ENCODE measurements at places on chromosomes 7 and 10.
A peak's percentile ranks its signal among the peaks of the same experiment; 100 is the strongest.

DNA sequence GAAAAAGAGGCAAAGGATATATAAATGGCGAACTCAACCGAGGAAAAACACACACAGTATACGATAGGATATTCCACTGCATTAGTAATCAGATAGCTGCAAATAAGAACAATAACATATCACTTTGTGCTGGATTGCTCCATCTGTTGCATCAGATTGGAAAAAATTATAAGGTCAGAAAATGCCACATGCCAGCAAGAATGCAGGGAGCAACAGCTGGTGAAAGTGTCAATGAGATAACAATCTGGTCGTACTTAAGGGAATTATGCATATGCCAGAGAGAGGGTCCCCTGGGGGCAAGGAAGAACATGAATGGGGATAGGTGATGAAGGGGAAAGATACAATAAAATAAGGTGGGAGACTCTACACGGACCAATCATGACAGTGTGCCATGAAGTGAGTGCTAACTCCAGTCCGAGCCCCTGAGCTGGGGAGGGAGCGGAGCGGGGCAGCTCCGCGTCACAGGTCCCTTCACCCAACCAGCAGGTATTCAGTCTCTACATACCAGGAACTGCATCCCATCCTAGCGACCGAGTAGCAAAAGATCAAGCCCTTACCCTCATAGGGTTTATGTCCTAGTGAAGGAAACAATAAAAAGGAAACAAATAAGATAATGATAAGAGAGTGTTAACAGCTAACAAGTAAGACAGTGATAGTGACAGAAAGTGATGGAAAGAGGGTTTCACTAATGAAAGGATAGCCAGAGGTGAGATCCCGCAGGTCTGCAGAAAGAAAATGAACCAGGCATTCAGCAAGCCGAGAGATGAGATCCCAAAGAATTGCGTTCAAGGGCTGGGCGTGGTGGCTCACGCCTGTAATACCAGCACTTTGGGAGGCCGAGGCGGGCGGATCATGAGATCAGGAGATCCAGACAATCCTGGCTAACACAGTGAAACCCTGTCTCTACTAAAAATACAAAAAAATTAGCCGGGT, 9.4 kb downstream of the MPP7 start:
- DNase-seq, result no peak

- DNase-seq, result no peak
These were observed 7.1 kb downstream of the UCMA start for GRCh38 chr10:13227031-13227430.

DNA sequence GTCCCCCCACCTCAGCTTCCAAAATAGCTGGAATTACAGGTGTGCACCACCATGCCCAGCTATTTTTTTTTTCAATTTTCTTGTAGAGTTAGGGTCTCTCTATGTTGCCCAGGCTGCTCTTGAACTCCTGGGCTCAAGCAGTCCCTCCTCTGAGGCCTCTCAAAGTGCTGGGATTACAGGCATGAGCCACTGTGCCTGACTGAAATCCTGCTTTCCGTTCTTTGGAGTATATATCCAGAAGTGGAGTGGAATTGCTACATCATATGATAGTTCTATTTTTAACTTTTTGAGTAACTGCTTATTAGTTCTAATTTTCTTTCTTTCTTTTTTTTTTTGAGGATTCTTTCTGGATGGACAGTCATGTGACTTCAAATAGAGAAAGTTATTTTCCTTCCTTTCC, 62.9 kb upstream of the ZMIZ2 start:
- DNase-seq, result no peak

GRCh38 chr7:33926535-33926934, 21.2 kb downstream of the BMPER start:
- DNase-seq, result no peak

DNA sequence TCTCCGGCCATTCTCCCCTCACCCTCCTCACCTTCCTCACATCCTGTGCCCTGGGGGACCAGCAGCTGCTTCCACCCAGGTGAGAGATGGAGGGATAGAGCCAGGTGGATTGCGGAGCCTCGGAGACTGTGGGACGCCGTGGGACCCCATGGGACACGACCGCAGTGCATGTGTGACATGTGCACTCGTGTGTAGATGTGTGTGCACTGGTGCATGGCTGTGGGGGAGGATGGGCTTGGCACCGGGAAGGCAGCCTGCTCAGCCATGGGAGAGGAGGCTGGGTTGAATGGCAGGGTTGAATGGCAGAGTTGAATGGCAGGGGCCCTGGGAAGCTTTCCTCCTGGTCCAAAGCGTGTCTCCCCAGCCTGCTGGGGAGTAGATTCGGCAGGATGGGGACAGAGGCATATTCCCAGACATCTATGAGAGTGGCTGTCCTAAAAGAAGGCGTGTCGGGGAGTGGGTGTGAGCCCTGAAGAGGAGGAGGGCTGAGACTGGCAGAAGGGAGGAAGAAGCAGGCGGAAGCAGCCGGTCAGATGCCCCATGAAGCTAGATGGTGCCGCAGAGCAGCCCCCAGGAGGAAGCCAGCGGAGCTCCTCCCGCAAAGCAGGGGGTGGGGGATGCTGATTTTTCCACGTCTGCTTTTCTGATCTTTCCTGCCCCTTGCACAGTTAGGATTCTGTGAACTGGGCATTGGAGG, 815 bp downstream of the GIMAP8 start:
- no peak for DNase-seq

DNA sequence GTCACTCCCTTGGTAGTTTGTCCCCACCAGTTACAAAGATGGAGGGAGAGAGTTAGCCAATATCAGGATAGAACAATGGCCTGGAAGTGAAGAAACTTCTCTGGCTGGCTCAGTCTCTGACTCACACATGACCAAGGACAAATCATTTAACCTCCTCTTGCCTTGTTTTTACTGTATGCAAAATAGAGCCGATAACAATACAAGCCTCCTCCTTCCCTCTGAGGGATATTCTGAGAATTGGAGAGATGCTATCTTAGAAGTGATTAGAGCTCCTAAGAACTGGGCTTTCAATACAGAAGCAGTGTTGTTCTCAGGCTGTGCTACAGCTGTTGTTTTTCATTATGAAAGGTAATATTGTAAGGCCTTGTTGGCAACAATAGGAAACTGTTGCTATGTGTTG, 87.7 kb upstream of the EGR2 start:
- DNase-seq, result no peak

GRCh38 chr10:45624724-45625123, 47.8 kb downstream of the ZFAND4 start:
- DNase-seq, result no peak

DNA sequence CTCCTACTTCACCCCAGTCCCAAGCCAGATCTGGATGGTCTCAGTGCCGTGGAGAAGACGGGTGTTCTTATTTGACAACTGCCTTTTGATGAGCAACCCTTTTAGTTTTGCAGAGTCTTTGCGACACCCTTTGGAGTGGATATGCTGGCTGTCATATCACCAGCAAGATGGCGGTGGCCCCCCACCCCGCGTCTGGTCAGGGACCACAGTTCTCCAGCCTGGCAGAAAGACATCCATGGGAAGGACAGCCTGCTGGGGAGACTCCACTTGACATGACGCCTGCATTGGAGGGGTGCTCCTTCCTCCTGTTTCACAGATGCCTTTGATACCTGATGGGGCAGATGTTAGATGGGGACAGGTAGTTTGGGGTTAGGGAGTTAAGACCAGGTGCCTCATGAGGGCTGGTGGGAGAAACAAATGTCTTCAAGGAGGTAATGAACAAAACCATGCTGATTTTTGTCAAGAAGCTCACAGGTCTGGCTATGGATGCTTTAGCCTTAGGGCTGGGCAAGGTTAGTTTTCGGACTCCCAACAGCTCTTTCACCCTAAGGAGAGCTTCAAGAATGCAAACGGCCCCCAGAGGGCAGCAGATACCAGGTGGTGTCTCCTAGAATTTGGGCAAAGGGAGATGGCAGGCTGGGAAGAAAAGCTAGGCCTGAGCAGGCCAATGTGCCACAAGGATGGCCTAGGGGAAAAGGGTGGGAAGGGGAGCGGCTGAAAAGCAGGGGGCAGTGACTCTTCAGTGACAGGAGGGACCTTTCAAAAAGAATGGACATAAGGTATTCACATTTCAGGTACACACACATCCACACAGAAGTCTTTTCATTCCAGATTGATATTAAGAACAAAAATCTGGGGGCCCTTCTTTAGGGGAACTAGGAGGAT, 95.2 kb downstream of the CLEC2L start:
- DNase-seq, result peak; percentile 39

All from AML-193 (cell line).